GF-D8 (cell line): ENCODE measurements at places on chromosomes 2 and 18.
A peak's percentile ranks its signal among the peaks of the same experiment; 100 is the strongest.

DNA sequence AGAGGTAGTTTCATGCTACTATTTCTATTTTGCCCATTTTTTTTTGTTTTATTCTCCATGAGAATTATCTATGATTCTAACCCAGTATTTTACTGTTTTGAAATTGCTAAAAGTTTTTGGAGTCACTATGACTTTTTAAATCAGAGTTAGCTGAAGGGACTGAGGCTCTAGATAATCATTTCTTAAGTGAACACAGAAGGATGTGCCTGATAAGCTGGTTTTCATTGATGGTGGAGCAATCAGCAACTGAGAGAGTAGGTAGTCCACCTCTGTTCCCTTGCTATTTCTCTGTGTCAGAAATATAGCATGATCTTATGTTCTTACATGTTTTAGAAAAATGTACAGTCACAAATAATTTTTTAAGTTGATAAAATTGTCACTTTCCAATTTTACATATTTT lies 59.4 kb downstream of the CCDC138 start:
- no peak for DNase-seq

- DNase-seq: no peak
Observed at GRCh38 chr2:11073251-11073650, 82.0 kb upstream of the SLC66A3 start.

- DNase-seq: peak; percentile 10
Observed at GRCh38 chr2:46704041-46704440, 211.6 kb downstream of the MCFD2 start.

DNA sequence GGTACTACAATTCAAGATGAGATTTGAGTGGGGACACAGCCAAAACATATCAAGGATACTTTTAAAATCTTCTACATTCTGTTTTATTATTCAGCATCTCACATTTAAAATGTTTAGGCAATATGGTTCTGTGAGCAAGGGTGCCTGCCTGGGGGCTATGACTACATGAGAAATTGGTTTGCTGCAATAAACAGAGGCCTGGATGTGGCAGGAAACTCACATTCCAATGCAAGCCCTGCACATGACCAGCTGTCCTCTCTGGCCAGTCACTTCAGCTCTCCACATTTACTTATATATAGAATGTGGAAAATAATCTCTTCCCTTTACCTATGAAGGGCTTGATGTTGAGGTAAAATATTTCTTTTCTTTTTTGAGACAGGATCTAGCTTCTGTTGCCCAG lies 193.4 kb downstream of the LRRTM1 start:
- no peak for DNase-seq

- DNase-seq: peak; percentile 25
Observed at GRCh38 chr2:159971365-159972152, 90.9 kb downstream of the PLA2R1 start.

GRCh38 chr18:75958683-75959082 lies 531.2 kb upstream of the SMIM21 start:
- no peak for DNase-seq
